ENCODE measurements at places on chromosomes 2 and 18.
A peak's percentile ranks its signal among the peaks of the same experiment; 100 is the strongest.

DNA sequence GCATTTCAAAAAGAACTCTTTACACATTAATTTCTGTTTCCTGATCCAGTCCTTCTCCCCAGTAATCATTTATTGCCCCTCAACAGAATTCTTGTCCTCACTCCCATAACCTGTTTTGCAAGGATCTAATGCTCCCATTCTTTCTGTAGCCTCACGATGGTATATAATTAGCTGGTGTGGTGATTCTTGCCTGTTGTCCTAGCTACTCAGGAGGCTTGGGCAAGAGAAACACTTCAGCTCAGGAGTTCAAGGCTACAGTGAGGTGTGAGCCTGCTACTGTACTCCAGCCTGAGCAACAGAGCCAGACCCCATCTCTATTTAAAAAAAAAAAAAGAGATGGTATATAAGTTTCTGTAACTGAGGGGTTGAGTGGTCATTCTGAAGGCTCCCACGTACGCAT is 7.7 kb upstream of the TRAPPC8 start:
- no peak for DNase-seq

DNA sequence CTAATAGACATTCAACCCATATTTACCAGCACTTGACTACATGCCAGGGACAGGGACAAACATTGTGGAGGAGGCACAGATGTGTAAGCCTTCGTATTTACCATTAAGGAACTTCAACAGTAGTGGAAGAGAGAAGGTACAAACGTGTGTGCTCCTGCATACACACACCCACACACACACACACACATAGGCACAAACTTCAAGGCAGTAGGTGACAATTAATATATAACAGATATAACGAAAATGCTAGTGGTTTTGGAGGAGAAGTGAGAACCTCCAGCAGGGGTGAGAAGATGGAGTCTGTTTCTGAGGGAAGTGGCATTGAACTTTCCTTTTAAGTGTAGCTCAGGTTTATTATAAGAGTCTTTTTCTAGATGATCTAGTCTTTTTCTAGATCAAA is 231.1 kb downstream of the SETBP1 start:
- no peak for DNase-seq

GRCh38 chr2:240648155-240648649 is 22.9 kb downstream of the GPR35 start:
- DNase-seq, result peak; percentile 2

- no peak for DNase-seq
Observed at GRCh38 chr2:200862532-200863000, 1.9 kb downstream of the CLK1 start.

- no peak for DNase-seq
Observed at GRCh38 chr2:36277881-36278523, 77.6 kb upstream of the CRIM1 start.

- DNase-seq, result no peak
Observed at GRCh38 chr2:907706-908105, 42.9 kb upstream of the SNTG2 start.

- no peak for DNase-seq
Observed at GRCh38 chr2:120255986-120256650, 3.5 kb downstream of the RALB start.

DNA sequence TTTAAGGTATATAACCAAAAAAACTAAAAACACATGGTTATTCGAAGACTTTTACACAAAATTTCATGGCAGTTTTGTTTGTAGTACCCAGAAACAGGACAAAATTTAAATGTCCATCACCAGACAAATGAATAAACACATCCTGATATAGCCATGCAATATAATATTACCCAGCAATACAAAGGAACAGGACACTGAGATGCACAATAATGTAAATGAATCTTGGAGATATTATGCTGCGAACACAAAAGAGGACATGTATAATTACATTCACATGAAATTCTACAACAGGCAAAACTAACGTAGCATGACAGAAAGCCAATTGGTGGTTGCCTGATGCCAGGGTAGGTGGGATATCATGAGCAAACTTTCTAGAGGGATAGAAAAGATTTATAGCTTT is 92.4 kb upstream of the OTX1 start:
- no peak for DNase-seq

GRCh38 chr2:62296832-62297623 is 101.1 kb downstream of the B3GNT2 start:
- no peak for DNase-seq

GRCh38 chr2:129860088-129860487 is 119.4 kb upstream of the RAB6C start:
- no peak for DNase-seq

- no peak for DNase-seq
Observed at GRCh38 chr2:128458505-128458904, 139.8 kb upstream of the HS6ST1 start.

- DNase-seq, result peak; percentile 4
Observed at GRCh38 chr2:182522405-182522896, 95.6 kb upstream of the PDE1A start.

DNA sequence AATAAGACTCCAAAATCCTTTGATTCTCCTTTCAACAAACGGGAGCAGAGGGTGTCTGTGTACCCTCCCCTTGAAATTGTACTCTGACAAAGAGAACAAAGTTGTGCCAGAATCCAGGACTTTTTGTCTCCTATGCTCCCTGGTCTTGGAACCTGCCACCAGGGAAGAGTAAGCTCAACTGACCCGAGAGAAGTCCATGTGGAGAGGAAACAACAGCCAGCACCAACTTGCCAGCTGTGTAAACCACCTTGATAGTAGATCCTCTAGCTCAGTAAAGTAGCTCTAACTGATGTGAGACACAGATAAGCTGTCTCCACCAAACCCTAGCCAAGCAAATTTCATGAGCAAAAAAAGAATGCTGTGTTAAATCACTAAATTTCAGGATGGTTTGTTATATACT is 46.9 kb downstream of the LNPK start:
- no peak for DNase-seq

DNA sequence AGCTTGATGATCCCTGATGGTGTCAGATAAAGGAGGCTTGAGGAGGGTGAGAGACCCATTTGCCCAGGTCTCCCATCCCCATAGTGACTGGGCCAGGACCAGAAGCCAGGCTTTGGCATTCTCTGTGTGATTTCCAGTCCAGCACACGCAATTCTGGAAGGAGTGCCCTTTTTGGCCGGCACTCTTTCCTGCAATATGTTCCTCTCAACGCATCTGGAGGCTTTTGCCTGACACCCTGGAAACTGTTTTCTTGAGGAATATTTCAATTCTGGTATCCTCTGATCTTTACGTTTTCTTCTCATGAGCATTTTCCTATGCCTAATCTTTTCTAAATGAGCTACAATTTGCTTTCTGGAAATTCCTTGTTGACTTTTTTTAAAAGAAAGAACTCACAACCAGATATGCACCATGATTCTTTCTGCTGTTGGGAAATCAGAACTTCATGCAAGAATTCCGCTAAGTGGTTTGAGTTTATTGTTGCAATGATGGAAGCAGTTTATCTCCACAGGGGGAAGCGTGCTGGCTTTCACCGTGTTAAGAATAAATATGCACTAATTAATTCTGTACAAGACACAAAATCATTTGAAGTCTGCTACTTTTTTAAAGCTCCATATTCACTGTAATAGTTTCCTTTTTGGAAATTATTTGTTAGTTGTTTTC is 143.7 kb downstream of the NAPG start:
- no peak for DNase-seq

GRCh38 chr2:58299123-58299522 is 58.0 kb upstream of the FANCL start:
- DNase-seq, result no peak

DNA sequence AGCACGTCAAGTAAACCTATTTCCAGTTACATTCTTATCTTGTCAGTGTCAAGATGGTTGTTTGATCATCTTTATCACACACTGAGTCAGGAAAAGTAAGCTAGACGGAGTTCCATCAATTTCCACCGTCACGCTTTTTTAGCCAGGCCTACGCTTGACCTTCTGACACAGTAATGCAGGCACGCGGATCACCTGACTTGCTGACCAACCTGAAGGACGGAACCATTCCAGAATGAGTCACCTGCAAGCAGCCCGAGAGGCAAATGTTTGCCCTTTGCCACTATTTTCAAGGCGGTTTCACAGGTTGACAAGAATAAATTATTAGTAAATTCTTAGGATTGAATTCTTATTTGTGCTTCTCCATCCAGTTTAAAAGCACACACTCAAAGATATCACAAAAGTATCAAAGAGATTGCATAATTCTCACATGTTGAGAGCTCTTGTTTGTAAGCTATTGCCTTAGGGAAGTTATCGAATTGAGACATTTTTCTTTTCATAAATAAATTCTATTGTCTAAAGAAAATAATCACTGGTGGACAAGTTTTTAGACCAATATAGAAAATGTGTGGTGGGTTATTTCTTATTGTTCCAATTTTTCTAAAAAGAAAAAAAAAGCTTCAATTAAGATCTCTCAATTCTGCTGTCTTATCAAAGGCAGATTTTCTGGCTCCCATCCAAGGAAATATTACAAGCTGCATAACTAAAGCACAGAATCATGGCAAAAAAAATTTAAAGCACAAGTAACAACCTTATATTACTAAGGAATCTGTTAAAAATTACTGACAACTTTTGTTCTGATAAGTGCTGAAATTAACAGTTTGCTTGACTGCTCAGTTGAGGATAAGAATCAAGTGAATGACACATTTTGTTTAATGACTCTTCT is 31.9 kb downstream of the UXS1 start:
- DNase-seq, result no peak

DNA sequence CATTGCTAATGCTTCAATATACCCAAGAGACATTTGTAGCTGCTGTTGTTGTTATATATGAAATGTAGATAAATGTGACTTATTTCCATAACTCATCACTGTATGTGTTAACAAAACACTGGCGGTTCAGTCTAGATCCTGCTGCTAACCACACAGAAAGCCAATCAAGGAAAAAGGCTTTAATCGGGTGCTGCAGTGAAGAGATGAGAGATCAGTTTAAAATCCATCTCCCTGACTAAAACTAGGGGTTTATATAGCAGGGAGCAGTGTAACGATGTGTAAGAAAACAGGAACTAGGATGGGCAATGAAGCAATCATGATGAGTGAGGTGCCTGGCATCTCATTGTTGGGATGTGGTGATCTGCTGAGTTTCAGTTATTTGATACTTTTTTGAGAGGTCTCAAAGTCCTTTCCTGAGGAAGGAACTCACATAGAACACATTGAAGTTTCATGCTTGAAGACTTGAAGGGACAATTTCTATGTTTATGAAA is 677.7 kb upstream of the CDH7 start:
- no peak for DNase-seq

- DNase-seq, result no peak
Observed at GRCh38 chr2:172374318-172375240, 52.8 kb upstream of the ITGA6 start.

- no peak for DNase-seq
Observed at GRCh38 chr2:208620487-208620978, 213.9 kb downstream of the PTH2R start.

GRCh38 chr2:66495788-66496640 is 61.1 kb downstream of the MEIS1 start:
- DNase-seq, result peak; percentile 81

- peak; percentile 89 for DNase-seq
Observed at GRCh38 chr2:10297959-10298531, 4.7 kb upstream of the HPCAL1 start.

DNA sequence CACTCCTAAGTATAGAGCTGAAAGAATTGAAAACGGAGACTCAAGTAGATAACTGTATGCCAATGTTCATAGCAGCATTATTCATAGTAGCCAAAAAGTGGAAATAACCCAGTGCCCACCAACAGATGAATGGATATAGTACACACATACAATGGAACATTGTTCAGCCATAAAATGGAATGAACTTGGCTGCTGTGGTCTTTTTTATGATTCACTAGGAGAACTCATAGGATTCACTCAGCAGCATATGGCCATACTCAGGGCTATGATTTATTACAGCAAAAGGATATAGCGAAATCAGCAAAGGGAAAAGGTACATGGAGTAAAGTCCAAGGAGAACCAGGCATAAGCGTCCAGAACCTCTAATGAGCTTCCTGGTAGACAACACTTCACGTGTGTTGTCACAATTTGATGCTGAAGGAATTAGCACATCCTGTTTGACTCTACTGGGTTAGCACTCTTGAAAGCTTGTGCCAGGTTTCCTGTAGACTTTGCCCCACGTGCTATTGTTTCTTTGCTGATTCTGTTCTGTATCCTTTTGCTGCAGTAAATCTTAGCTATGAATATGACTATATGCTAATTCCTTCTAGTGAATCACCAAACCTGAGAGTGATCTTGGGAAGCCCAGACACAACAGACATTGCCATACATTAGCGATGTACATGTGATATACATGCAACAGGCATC is 15.7 kb downstream of the SPC25 start:
- no peak for DNase-seq

DNA sequence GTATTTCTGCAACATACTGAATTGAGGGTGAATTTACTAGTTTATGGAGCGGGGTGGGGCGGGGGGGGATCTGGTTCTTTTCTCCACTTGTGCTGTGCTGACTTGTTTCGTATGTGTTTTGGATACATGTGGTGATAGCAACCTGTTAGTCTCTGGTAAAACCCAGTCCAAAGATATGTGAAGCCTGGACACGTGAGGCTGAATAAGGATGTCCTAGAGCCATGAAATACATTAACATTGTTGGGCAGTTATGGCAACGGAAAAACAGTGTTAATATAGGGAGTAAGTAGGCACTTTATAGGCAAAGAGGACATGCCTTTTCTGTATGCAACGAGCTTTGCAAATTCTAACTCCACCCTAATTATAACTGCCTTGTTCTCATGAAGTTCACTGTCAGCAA is 42.1 kb upstream of the NEMP2 start:
- DNase-seq, result no peak

DNA sequence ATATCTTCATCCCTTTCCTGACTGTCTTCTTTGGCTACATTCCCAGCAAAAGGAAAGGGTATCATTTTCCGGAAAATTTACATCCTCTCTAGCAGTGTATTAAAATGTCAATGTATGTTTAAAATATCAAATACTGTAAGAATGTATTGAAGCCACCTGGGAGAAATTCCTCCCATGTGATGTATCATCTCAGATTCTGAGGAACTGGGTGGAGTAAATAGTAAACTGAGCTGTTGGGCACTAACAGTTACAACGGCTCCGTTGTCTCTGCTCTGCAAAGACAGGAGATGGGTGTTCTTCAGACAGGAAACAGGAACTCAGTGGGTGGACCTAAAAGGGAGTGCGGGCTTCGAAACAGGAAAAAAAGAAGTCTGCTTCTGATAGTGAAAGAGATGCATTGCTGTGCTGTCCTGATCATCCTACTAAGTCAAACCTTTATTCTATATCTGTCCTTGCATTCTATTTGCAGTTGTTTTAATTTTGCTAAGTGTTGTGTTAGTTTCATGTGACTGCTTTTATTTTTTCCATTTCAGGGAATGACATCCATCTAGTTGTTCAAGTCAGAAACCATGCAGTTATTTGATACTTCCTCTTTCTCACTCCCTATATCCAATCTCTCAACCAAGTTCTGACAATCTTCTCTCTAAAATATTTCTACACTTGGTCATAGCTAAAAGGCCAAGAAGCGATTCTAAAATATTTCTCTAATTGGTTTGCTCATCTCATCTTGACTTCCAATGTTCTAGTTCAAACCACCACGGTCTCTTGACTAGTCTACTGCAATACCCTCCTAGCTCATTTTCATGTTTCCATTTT is 19.4 kb downstream of the DOK1 start:
- DNase-seq, result peak; percentile 51

GRCh38 chr18:53755914-53756609 is 468.4 kb downstream of the MBD2 start:
- DNase-seq, result no peak

GRCh38 chr2:150944315-150944714 is 317.3 kb downstream of the RBM43 start:
- no peak for DNase-seq
